ENCODE measurements at places on chromosomes 5 and 9. TPM values are rescaled to one million over a fixed set of nuclear protein-coding genes. Genes with fewer than 3 reads are reported as not detected.

The SH2D3C gene
- 51.9 TPM for total RNA-seq

The HAVCR2 gene
- total RNA-seq, result 5.1 TPM

The ADAMTS2 gene
- not detected for total RNA-seq

The INSL6 gene
- not detected for total RNA-seq

The GABRB2 gene
- not detected for total RNA-seq

- DNase-seq, result no peak
- H3K4me1 ChIP-seq, result peaks cover 27% of the 10 kb centered on the region
- H3K27ac ChIP-seq, result no peak overlapping the region
Observed at GRCh38 chr5:142433526-142434321, 108.9 kb upstream of the SPRY4 start.

- no peaks in the 10 kb centered on the region for H3K36me3 ChIP-seq
- no peak overlapping the region for H3K4me3 ChIP-seq
- peak overlapping the region; percentile 56 for H3K27ac ChIP-seq
- no peak for DNase-seq
- no peaks in the 10 kb centered on the region for H3K27me3 ChIP-seq
Observed at GRCh38 chr9:121194730-121195129, 6.9 kb downstream of the RAB14 start.

The ANKRD33B gene
- 0.30 TPM for total RNA-seq

DNA sequence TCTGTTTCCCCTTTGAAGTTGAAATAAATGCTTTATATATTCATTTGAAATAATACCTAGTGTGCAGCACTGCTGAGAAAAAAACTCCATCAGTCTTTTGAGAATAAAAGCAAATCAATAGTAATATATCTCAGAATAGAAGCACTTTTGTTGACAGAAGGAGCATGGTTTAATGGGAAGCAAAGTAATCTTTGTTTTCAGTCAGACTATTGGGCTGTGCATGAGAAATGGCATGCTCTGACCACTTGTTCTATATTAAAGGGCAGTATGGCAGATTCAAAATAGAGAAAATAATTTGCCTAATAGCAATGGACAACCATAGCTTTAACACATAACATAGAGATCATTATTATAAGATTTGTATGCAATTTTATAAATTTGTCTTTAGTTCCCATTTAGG, 12.4 kb downstream of the CDH10 start:
- no peaks in the 10 kb centered on the region for H3K27me3 ChIP-seq
- no peaks in the 10 kb centered on the region for H3K36me3 ChIP-seq
- no peaks in the 10 kb centered on the region for H3K4me1 ChIP-seq
- DNase-seq, result no peak
- no peak overlapping the region for H3K27ac ChIP-seq
- H3K4me3 ChIP-seq, result no peak overlapping the region

DNA sequence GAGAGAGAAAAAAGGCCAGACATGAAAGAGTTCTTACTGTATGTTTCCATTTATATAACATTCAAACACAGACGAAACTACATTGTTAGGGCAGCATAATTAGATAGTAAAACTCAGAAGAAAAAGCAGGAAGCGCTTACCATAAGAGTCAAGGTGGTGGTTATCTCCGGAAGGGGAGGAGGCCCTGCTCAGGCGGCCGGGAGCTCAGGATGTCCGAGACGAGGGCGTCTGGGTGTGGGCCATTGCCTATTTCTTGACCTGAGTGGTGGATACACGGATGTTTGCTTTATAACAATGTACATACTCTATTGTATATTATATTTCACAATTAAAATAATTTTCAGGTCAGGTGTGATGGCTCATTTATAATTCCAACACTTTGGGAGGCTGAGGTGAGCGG, 80.9 kb upstream of the COL5A1 start:
- H3K27me3 ChIP-seq, result no peaks in the 10 kb centered on the region
- H3K4me3 ChIP-seq, result no peak overlapping the region
- H3K36me3 ChIP-seq, result no peaks in the 10 kb centered on the region
- DNase-seq, result no peak

- no peak for DNase-seq
- no peaks in the 10 kb centered on the region for H3K4me1 ChIP-seq
- no peaks in the 10 kb centered on the region for H3K27me3 ChIP-seq
- no peak overlapping the region for H3K4me3 ChIP-seq
- H3K27ac ChIP-seq, result no peak overlapping the region
Observed at GRCh38 chr9:84226126-84226525, 114.4 kb downstream of the SLC28A3 start.

GRCh38 chr9:97283768-97284167, 23.7 kb upstream of the CCDC180 start:
- H3K27me3 ChIP-seq, result no peaks in the 10 kb centered on the region
- no peak overlapping the region for H3K4me3 ChIP-seq
- no peak overlapping the region for H3K27ac ChIP-seq
- no peaks in the 10 kb centered on the region for H3K4me1 ChIP-seq

The RETREG1 gene
- 45.3 TPM for total RNA-seq

DNA sequence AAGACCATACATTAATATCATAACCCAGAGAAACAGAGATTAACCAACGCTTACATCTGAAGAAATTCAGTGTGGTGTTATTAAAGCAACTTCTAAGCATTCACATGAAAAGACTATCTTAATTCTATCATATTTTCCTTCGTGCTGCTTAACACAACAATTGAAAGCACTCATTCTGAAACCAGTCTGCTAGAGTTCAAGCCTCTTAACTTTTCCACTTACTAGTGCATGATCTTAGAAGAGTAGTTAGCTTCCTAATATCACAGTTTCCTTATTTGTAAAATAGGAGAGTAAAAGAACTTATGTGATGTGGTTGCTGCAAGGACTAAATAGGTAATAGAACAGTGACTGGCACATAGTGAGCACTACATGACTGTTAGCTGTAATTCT, 379.3 kb downstream of the TRIM36 start:
- no peak overlapping the region for H3K27ac ChIP-seq
- no peaks in the 10 kb centered on the region for H3K4me1 ChIP-seq
- no peak for DNase-seq

The POLR1E gene
- total RNA-seq, result 39.1 TPM

DNA sequence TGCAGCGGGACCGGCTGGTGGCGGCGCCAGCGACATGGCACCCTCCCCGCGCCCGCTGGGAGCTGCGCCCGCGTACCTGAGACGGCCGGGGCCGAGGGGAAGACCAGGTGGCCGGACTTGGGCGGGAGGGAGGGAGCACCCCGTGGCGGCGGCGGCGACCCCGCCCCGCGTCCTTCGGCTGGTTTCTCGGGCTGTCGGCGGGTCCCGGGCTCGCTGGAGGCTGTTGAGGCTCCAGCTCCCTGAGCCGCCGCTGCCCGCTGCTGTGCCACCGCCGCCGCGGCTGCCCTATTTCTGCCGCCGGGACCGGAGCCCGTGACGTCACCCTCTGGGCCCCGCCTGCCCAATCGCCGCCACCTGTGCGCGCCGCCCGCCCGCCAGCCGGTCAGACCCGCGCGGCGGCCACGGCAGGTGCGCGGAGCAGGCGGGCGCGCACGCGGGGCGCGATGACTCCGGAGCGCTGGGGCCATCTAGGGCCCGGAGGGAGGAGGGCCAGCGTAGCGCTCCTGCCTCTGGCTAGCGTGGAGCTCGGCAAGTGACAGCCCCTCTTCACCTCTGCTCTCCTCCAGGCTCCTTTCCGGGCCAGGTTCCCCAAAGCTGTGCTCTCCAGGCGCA, at the start of gene FSTL4:
TSS of gene FSTL4 (minus strand) at position 293 of the 612 bp plus-strand sequence.
- H3K36me3 ChIP-seq, result no peaks in the 10 kb centered on the region
- peaks cover 13% of the 10 kb centered on the region for H3K27me3 ChIP-seq
- H3K4me3 ChIP-seq, result peak within 1 kb of the TSS; percentile 50
- H3K27ac ChIP-seq, result no peak within 1 kb of the TSS

- no peak overlapping the region for H3K4me3 ChIP-seq
- no peaks in the 10 kb centered on the region for H3K36me3 ChIP-seq
- no peaks in the 10 kb centered on the region for H3K4me1 ChIP-seq
- no peak for DNase-seq
Observed at GRCh38 chr5:164027738-164028137, 522.3 kb downstream of the MAT2B start.

GRCh38 chr5:1380910-1381309, 36.0 kb upstream of the CLPTM1L start:
- no peak overlapping the region for H3K27ac ChIP-seq
- no peak for DNase-seq
- no peaks in the 10 kb centered on the region for H3K27me3 ChIP-seq
- H3K4me1 ChIP-seq, result peaks cover 8% of the 10 kb centered on the region

The SLC6A7 gene
- total RNA-seq, result not detected

The FOXD4L4 gene
- 0.27 TPM for total RNA-seq

The GGTA1 gene
- total RNA-seq, result not detected

DNA sequence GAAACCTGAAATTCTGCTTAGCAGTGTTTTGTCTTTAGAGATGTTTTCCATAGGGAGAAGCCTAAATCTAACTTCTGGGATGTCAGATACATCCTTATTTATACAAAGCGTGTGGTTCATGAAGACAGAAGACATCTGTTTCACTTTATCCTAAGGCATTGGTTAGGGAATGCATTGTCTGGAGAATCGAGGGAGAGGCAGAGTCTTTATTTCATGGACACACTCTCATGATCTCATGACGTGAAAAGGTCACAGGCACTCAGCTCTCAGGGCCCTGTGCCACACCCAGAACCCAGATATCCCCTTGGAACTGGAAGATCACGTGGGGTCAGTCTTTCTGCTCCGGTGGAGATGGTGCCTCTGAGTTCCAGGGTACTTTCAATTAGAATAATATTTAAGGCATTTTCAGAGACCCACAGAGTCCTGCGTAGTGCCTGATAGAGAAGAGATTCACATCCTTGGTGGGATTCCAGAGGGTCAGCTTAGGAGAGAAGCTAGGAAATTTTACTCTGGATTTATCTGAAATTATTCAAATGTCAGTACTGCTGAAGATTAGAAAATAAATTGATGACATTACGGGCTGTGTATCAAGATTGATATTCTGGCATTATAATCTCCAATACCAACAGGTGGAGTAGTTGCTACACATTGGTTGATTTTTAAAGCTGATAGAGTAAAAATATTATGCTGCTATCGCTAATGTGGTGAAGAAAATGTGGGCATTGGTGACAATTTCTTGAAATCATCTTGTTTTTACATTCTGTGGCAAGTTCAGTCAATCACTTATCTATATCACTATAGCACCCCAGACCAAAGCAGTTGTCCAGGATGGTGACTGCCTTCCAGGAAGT, 378.3 kb downstream of the MTRR start:
- no peaks in the 10 kb centered on the region for H3K36me3 ChIP-seq
- DNase-seq, result no peak
- H3K27me3 ChIP-seq, result no peaks in the 10 kb centered on the region

DNA sequence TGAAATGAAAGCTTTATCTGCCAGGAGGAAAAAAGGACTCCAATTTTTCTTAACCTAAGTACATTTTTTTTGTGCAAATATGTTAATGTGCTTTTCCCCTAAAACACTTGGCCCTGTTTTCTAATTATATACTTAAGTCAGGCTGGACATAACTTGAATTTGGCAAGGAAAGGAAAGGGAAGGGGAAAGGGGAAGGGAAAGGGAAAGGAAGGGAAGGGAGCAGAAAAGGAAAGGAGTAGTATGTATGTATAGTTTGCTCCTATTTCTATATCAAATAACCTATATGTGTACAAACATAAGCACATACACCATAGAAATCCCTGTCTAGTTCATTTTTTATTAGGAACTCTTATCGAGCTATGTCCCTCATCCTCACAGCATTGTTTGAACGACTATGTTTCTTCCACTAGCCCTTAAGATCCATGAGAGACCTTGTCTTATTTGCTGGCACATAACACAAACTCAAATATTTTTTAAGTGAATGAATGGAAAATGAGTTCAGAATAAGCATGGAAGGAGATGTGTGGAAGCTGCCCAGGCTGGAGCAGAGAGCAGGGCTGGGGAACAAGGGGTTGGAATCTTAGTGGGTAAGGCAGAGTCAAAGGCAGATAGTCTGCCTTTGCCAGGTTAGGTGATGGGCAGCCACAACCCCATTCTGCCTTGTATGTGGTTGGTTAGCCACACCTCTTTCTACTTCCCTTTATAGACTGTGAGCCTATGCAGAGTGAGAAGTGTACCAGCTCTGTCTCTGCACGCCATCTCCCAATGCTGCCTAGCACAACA, 70.0 kb downstream of the KLHL3 start:
- peaks cover 8% of the 10 kb centered on the region for H3K36me3 ChIP-seq
- DNase-seq, result no peak
- peak overlapping the region; percentile 30 for H3K27ac ChIP-seq
- H3K4me1 ChIP-seq, result peaks cover 9% of the 10 kb centered on the region
- no peak overlapping the region for H3K4me3 ChIP-seq

The PLAC8L1 gene
- 1.5 TPM for total RNA-seq

- no peak for DNase-seq
- H3K4me1 ChIP-seq, result no peaks in the 10 kb centered on the region
- no peaks in the 10 kb centered on the region for H3K27me3 ChIP-seq
- H3K4me3 ChIP-seq, result no peak overlapping the region
- no peak overlapping the region for H3K27ac ChIP-seq
Observed at GRCh38 chr5:179455320-179455719, 95.0 kb upstream of the RUFY1 start.

The ACTBL2 gene
- total RNA-seq, result not detected

- no peaks in the 10 kb centered on the region for H3K4me1 ChIP-seq
- H3K27ac ChIP-seq, result no peak overlapping the region
- no peak for DNase-seq
- no peaks in the 10 kb centered on the region for H3K36me3 ChIP-seq
- no peaks in the 10 kb centered on the region for H3K27me3 ChIP-seq
- no peak overlapping the region for H3K4me3 ChIP-seq
Observed at GRCh38 chr5:128097781-128098180, 14.2 kb downstream of the SLC12A2 start.

DNA sequence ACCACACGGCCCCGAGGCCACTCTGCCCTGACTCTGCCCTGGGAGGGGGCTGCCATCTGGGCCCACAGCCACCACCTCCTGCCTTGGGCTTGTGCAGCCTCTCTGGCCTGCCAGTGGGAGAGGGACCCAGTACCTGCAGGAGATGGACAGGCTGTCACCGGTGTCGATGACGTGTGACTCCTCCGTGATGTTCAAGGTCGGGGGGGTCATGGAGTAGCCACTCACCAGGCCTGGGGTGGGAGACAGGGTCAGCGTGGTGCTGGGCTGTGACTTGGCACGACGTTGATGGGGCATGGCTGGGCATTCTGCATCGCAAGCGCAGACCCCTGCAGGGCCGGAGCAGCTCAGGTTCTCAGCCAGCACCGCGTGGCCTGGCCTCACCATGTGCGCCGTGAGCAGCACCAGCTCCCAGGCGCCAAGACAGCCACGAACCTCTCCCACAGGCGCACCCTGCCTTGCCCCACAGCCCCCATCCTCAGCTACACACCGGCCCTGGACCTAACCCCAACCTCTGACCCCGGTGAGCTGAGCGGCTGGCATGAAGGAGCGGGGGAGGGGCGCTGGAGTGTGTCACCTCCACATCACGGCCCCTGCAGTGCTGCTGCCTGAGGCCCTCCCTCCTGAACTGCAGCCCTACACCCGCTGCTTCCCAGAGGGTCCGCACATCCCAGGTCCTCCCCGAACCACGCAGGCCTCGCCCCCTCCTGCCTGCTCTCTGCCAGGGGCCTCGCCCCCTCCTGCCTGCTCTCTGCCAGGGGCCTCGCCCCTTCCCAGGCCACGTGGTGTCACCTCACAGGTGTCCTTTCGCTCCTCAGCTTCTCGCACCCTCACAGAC, 17.6 kb downstream of the FLT4 start:
- H3K36me3 ChIP-seq, result no peaks in the 10 kb centered on the region
- H3K27ac ChIP-seq, result no peak overlapping the region
- no peak overlapping the region for H3K4me3 ChIP-seq
- DNase-seq, result no peak
- H3K4me1 ChIP-seq, result no peaks in the 10 kb centered on the region
- no peaks in the 10 kb centered on the region for H3K27me3 ChIP-seq

- no peak overlapping the region for H3K4me3 ChIP-seq
- DNase-seq, result no peak
- no peak overlapping the region for H3K27ac ChIP-seq
- H3K4me1 ChIP-seq, result no peaks in the 10 kb centered on the region
Observed at GRCh38 chr9:104082168-104082567, 11.9 kb upstream of the SMC2 start.
